Lower leg skin (tissue), 4 donors: ENCODE measurements at places on chromosomes 1 and 21. TPM values are rescaled to one million over a fixed set of nuclear protein-coding genes. Genes with fewer than 3 reads are reported as not detected.

STUM gene
- 6.6 TPM for total RNA-seq

ADAMTS5 gene
- total RNA-seq = 9.3 TPM

ATAD3B gene
- total RNA-seq = 15.6 TPM

ITLN2 gene
- not detected for total RNA-seq

ZNF678 gene
- total RNA-seq = 2.6 TPM

LCE6A gene
- 60.9 TPM for total RNA-seq

RXRG gene
- total RNA-seq = not detected

RAP1GAP gene
- 4.0 TPM for total RNA-seq

LYPLAL1 gene
- total RNA-seq = 16.2 TPM

PGBD5 gene
- total RNA-seq = 0.04 TPM

ETS2 gene
- total RNA-seq = 231 TPM

PRAMEF27 gene
- not detected for total RNA-seq

KIFAP3 gene
- 17.6 TPM for total RNA-seq

UBE4B gene
- 70.3 TPM for total RNA-seq

ARHGEF16 gene
- total RNA-seq = 11.2 TPM

CHRM3 gene
- total RNA-seq = 10.9 TPM

C1QA gene
- 23.2 TPM for total RNA-seq

PODN gene
- total RNA-seq = 16.3 TPM

CACNA1S gene
- total RNA-seq = 0.04 TPM

SPRR4 gene
- 4.0 TPM for total RNA-seq

LAX1 gene
- 0.34 TPM for total RNA-seq

SF3B4 gene
- total RNA-seq = 14.9 TPM

DNMT3L gene
- not detected for total RNA-seq

REN gene
- not detected for total RNA-seq

CD52 gene
- 6.1 TPM for total RNA-seq

FAM72D gene
- 0.10 TPM for total RNA-seq

GNL2 gene
- 32.9 TPM for total RNA-seq

IL20 gene
- not detected for total RNA-seq

ETV3L gene
- not detected for total RNA-seq

RGS13 gene
- 1.1 TPM for total RNA-seq
